ENCODE measurements at places on chromosomes 4 and X. TPM values are rescaled to one million over a fixed set of nuclear protein-coding genes. Genes with fewer than 3 reads are reported as not detected.
A peak's percentile ranks its signal among the peaks of the same experiment; 100 is the strongest.

DNA sequence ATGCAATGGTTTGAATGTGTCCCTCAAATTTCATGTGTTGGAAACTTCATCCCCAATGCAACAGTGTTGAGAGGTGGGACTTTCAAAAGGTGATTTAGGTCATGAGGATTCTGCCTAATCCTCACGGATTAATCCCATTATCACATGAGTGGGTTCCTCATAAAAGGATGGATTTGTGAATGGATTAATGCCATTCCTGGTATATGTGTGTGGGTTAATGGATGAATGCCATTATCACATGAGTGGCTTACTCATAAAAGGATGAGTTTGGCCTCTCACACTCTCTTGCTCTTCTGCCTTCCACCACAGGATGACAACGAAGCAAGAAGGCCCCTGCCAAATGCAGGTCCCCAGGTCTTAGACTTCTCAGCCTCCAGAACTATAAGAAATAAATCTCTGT, 30.5 kb upstream of the NEUROG2 start:
- no peak for DNase-seq

DNA sequence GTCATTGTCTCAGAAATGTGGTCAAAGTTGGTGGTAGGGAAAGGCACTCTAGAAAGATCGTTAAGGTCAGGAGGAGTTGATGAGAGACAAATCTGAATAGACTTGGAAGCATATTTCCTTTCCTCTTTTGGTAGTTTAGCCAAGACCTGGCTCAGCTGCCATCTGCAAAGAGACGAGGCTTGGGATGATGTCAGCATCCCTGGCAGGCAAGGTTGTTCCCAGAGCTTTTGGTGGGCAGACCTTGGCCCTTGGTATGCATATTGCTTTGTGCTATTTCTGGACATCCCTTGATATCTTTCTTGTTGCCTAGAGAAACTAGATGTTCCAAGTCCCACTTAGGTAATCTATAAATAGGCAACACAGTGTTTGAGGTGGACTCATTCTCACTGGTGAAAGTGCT, 82.4 kb upstream of the NAF1 start:
- DNase-seq: no peak

- no peak for DNase-seq
Measured at GRCh38 chr4:184447664-184448063, 26.7 kb downstream of the IRF2 start.

DNA sequence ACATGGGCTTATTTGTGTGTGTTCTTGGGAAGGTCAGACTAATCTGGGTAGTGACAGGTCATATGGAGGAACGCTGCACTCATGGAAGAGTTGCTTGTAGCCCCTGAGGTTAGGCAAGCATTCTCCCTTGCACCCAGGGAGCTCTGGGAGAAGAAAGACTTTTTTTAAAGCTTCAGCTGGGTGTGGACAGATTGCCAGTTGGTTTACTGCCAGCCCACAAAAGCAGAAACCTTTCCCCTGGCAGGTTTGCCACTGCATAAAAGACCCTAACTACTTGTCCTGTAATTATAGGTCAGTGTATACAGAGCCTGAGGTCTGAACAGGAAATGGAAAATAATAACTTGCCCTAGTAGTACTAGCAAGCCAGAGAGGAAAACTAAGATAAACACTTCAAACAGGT, 7.4 kb upstream of the NFKB1 start:
- no peak for DNase-seq

DNA sequence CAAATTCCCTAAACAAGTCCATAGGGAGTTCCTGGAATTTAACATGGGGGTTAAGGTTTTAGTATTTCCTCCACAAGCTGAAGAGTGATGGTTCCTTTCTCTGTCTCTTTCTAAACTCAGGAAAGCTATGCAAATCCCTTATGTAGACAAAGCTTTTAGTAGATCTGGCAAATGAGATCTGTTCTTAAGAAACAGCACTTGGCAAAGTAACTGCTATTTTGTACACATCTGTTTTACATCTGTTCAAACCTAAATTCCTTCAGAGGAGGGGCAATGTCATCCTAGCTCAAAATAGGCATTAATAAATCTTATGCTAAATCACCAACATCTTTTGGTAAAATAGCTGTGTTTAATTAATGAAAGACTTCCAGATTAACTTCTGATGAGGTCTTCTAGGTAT, 137.8 kb upstream of the TBC1D9 start:
- DNase-seq: peak; percentile 65

DNA sequence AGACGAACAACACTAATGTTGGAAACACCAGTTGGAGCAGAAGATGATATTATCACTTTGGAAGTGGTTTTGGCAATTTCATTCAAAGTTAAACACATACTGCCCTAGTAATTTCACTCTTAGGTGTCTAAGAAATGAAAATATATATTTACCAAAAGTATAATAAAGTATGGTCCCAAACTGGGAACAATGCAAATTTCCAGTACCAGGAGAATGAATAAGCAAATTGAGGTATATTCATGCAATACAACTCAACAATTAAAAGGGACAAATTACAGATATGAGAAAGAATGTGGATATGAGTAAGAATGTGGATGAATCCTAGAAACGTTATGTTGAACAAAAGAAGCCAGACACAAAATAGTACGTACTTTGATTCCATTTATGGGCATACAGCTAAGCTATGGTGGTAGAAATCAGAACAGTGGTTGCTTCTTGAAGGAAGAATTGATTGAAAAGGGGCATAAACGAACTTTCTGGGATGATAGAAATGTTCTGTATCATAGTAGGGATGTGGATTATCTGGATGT, 10.0 kb downstream of the ELMOD2 start:
- DNase-seq: peak; percentile 80

DNA sequence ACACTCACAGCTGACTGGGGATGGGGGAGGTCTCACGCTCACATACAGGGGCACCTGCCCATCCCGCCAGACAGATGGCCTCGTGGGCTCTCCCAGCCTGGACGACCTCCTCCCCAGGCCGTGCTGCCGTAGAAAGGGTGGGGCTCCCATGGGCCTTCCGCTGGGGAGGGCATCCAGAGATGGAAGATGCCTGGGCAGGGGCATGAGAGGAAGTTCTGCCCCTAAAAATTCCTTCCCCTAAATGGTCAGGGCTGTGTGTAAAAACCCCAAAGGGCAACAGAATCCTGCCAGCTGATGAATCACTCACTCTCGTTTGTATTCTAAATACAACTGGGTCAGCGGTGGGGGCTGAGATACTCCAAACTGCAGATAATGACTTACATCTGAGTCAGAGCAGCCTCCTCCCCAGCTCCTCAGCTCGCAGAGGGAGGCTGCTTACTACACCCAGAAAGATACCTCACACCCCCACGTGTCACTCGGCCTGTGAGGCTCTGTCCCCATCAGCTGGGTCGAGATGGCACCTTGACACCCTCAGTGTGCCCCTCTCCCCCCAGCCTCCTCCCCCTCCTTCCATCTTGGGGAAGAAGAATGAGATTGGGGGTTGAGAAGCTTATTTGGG, 10.1 kb downstream of the WDR1 start:
- peak; percentile 97 for DNase-seq

DNA sequence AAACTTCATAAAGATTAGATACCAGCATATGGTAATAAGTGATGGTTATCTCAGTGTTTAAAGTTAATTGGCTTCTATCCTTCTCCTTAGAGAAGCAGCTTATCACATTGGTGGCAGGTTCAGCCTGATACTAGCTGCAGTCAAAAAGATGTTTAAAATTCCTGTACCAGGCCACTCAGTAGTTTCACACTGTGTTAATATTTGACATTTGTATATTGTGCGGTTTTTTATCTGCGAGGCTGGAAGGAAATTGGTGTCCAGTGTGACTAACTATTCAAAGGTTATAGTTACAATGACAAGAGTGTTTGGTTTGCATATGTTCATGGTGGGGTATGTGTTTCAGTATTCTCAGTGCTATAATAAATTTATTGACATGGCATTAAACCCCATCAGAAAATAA, 27.5 kb upstream of the TBC1D8B start:
- no peak for DNase-seq

- DNase-seq: no peak
Measured at GRCh38 chrX:78624426-78624825, 34.7 kb downstream of the RTL3 start.

- DNase-seq: peak; percentile 35
Measured at GRCh38 chr4:94349193-94349592, 6.6 kb upstream of the HPGDS start.

- DNase-seq: no peak
Measured at GRCh38 chr4:127249767-127250108, 383.0 kb upstream of the INTU start.

DNA sequence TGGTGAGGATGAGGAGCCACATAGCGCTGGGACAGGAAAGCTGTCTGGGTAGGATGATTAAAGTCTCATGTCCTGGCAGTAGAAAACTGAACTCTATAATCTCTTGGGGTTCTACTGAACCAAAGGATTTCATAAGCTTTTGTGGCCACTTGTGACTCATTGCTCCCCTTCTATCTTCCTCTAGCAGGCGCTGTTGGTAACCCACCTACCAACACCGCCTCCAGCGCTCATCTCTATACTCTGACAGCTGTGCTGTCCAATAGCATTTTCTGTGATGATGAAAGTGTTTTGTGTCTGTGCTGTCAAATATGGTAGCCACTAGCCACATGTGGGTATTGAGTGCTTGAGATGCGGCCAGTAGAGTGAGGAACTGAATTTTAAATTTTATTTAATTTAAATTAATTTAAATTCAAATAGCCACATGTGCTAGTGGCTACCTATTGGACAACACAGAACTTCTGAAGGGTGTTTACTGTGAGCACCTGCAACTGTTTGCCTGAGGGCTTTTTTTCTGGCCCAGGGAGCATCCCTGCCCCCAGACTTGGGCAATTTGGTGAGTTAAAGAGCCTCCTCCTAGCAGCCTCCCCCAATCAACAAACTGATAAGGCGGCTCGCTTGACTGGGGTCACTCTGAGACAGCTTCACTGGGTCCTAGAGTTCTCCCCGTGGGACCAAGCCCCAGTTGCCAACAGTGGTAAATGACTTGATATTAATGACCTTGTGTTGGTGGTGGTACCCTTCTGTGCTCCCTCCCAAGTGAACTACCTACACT, 169.2 kb upstream of the ATP6AP2 start:
- DNase-seq: no peak

DNA sequence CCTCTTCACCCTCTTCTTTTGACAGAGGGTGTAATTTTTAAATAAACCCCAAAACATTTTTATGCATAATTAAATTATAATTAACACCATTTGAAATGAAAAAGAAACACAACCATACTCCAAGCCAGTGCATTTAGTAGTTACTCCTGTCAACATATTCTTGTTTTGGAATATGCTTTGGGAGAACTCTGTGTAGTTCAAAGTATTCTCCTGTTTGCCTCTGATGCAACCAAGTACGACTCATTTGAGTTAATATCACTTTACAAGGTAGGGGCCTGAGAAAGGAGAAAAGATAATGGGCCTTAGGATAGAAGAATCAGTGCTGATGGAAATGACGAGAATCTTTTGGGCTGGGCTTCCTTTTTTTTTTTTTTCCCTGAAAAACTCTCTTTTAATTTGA, 2.7 kb downstream of the PTPN13 start:
- no peak for DNase-seq

- peak; percentile 80 for DNase-seq
Measured at GRCh38 chr4:119124352-119124751, 11.3 kb upstream of the MYOZ2 start.

GRCh38 chrX:115047181-115047580, 29.8 kb upstream of the IL13RA2 start:
- peak; percentile 45 for DNase-seq

GRCh38 chr4:136203199-136203598, 1329.1 kb downstream of the PCDH18 start:
- DNase-seq: no peak

DNA sequence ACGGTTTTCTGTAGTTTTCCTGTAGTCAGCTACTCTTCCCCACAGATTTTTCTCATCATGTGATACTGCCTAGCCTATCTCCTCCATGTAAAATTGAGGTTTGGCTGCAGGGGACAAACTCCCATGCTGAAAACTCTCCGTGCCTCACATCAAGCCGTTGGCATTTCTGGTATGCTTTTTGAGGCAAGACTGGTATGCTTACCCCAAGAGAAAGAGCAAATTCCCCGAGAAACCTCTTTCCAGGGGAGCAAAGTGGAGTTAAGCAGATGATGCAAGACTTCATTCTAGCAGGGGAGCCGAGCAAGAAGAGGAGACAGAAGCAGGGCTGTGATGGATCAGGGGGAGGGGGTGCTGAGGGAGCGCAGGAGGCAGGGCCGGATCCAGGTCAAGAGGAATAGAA, 4.8 kb downstream of the SOWAHD start:
- peak; percentile 86 for DNase-seq

- DNase-seq: no peak
Measured at GRCh38 chr4:78902298-78902697, 36.9 kb downstream of the PAQR3 start.

DNA sequence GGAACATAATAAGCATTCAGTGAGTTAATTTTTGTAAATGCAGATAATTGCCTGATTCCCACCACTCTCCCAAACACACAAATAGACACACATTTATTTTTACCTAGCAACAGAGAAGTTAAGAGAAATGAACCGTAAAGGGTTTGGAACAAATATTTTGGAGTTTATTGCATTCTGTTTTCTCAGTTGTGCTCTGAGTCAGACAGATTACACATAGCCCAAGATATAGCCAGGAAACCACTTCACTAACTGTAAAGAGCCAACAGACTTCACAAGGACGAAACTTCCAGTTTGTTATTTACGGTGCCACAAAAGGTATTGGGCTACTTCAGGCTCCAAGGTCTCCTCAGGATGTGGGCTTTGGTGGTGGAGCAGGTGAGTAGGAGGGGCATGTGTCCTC, 217.0 kb downstream of the BMPR1B start:
- DNase-seq: peak; percentile 67

DNA sequence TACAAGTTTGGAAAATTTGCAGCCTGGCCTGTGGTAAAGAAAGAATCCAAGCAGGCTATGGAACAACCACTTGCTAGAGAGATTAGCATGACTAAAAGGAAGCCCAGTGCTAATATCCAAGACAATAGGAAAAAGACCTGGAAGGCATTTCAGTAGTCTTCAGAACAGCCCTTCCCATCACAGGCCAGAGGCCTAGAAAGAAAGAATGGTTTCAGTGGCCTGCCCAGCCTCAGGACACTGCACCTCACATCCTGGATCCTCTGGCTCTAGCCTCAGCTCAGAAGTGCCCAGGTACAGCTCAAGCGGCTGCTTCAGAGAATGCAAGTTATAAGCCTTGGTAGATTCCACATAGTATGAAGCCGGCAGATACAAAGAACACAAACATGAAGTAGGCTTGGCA, 449.8 kb upstream of the AR start:
- DNase-seq: no peak

GRCh38 chr4:66842026-66842723, 703.1 kb downstream of the CENPC start:
- no peak for DNase-seq

- DNase-seq: no peak
Measured at GRCh38 chr4:56469489-56470210, 2.2 kb downstream of the SRP72 start.

GRCh38 chr4:182530451-182530850, 287.2 kb downstream of the TENM3 start:
- DNase-seq: no peak

KCNIP4 gene
- 0.26 TPM for total RNA-seq

ETDA gene
- not detected for total RNA-seq

C4orf51 gene
- not detected for total RNA-seq

MTNR1A gene
- 0.34 TPM for total RNA-seq

L1CAM gene
- total RNA-seq: 347 TPM

POU3F4 gene
- 0.31 TPM for total RNA-seq

MTMR8 gene
- 0.89 TPM for total RNA-seq

ZNF81 gene
- 8.6 TPM for total RNA-seq

TXK gene
- not detected for total RNA-seq

Data from astrocyte (in vitro differentiated cells and primary cell).